ENCODE measurements at places on chromosomes 16 and 17. TPM values are rescaled to one million over a fixed set of nuclear protein-coding genes. Genes with fewer than 3 reads are reported as not detected.

DNA sequence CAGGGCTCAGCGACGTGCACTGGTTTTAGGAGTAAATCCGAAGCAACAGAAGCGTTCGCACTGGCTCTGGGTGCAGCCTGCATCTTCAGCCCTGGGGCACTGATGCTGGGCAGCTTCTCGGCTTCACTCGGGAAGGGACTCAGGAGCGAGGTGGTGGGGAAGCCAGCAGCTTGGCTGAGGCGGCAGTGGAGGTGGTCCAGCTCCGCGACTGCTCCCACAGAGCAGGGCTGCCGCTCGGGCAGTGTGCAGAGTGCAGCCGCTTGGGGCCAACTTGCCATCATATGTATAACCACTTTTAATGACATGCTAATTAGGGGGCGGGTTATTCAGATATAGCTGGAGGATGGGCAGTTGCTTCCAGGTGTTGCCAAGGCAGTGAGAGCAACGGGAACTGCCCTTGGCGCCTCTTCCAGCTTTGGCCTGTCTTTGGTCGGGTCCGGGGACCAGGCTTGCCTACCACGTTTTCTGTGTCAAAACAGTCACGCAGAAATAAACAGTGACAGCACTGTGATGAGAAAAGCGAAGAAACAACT lies 26.7 kb downstream of the METRNL start:
- DNase-seq, result no peak

- DNase-seq, result no peak
These were observed 412.6 kb downstream of the RBFOX1 start for GRCh38 chr16:7745276-7745675.

GRCh38 chr16:68310437-68310773 lies 341 bp downstream of the SLC7A6OS start:
- DNase-seq, result no peak

DNA sequence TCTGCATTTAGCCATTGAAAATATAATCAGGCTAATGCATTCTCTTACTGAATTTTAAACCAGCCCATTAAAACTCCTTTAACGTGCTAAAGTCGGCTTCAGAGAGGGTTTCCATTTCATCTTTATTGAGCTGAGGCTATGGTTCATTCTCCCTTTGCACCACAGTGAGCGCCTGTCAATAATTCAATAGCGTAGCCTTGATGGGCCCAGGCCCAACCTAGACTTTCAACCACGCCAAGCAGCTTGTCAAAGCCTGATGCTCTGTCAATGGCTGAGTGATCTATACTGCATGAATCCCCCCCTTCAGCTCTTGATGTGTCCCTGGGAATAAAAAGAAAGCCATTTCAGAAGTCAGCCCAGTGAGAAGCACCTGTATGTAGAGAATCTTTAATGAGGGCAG lies 106.0 kb downstream of the RBFOX1 start:
- DNase-seq, result no peak

- DNase-seq, result no peak
These were observed 66.0 kb upstream of the HAS3 start for GRCh38 chr16:69039333-69039941.

DNA sequence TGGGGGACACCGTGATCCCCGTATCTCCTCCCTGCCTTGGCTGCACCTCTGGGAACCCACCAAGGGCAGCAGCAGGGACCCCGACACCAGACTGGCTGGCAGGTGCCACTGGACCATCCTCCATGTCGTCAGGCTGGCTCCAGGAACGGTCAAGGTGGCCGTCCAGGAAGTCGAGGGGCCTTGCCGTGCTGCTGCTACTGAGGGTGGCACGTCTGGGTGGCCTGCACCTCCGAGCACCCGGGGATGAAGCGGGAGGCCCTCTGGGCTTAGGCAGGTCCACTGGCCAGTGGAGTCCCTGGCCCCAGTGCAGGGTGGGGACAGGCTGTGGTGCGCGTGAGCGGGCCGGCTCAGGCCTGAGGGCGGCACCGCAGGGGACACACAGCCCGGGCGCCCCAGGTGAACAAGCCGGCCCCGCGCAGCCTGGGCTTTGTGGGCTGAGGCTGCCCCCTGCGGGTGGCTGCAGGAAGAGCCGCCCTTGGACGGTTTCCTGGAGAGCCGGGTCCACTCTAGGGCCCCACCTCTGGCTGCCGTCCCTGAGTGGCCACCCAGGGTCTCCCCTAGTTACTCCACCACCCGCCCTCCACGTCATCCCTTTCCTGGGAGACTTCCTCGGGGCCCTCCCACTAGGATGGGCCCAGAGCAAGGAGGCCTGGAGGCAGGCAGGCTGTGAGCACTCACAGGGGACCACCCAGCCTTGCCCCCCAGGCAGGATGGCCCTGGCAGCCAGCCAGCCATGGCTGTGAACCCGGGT lies 42.8 kb upstream of the ZC3H18 start:
- DNase-seq, result peak; percentile 74

DNA sequence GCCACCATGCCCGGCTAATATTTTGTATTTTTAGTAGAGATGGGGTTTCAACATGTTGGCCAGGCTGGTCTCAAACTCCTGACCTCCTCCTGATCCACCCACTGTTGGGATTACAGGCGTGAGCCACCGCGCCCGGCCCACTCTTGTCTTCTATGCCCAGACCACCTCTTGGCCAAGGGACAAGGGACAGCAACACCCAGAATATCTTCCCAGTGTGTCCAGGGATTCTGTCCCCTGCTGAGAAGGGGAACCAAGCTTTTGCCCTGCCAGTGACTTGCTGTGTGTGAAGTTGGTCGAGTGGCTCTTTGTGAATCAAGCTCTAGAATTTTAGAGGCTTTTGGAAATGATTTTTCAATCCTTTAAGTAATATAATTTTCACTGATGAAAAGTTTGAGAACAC lies 1.7 kb upstream of the MPO start:
- DNase-seq, result no peak

DNA sequence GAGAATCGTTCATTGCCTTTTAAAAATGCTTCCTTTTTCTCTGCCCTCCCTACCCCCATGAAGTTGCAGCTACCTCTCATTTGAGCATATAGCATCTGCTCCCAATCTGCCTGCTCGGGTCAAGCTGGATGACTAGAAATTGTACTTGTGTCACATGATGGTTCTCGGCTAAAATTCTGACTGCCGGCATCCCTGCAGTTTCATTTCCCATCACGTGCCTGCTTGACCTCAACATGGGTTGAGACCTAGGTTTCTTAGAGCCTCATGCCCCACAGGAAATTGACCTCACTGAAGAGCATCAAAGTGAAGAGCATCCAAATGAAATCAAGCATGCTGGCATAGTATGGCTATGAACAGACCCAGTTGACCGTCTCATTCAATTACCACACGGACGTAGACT lies 581.6 kb upstream of the PSMD7 start:
- no peak for DNase-seq

DNA sequence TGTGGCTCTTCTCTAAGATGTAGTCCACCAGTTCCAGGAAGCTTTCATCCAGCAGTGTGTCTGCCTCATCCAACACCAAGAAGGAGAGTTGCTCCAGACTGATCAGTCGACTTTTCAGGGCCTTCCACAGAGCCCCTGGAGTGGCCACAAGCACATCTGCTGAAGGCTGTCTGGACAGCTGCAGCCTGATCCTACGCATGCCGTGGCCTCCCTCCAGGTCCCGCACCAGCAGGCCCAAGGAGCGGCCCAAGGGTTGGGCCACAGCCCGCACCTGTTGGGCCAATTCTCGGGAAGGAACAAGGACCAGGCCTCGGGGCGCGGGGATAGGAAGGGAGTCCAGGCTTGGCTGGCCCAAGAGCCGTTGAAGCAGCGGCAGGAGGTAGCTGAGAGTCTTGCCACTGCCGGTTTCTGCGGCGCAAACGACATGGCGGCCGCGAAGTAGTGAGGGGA lies 729 bp downstream of the DDX28 start:
- DNase-seq, result no peak

DNA sequence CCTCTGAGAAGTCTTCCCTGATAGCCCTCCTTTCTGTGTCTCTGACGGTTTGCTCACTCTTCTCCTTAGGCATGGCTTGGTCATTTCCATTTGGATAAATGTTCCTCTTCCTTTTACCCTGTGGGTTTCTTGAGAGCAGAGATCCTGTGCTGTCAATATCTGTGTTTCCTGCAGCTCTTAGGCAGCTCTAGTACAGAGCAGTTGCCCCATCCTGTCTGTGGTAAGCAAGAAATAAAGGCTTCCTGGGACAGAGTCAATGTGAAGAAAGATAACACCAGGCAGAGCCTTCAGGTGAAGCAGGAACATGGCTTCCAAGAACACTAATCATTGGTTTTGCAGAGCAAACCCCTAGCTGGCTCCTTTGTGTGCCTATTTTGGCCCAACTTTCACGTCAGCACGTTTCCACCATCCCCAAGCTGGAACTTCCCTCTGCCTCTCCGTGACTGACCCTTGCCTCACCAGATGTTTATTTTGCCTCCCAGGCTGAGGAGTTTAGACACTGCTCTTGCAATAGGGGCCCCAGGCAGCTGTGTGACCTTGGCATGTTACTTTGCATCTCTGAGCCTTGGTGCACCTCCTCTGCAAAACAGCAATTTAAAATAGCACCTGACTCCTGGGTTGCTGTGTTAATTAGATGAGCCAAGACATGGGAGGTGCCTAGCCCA lies 49.6 kb upstream of the SIAH1 start:
- DNase-seq, result no peak

GRCh38 chr17:10646392-10646990 lies 10.6 kb downstream of the MYH3 start:
- DNase-seq, result peak; percentile 72

DNA sequence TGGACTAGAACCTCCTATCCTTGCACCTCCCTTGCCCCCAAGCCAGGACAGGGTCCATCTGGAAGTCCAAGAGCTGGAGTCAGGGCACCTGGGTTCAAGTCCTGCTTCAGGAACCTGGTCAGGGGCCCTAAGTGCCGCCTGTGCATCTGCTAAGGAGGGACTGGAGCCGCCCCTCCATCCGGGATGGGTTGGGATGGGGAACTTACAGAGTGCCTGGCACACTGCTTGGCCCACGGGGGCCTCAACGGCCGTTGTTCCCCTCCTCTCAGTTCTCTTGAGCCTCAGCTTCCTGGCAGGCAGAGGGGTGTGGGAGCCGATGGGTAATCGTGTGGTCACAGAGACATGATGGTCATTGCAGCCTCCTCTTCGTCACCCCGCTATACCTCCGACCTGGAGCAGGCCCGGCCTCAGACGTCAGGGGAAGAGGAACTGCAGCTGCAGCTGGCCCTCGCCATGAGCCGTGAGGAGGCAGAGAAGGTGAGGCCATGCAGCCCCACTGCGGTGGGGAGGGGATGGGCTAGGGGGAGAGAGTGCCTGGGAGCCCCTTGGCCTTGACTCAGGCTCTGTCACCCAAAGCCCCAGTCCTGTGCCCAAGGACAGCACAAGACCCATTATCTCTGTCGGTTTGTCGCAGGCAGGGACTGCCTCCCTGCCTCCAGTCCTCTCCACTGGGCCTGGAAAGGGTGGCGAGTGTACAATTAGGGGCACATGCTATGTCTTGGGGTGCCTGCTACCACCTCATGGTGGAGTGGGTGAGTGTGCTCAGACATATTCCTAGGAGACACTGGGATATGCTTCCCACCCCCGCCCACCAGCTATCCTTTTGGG lies 5.4 kb downstream of the EPN3 start:
- DNase-seq, result no peak

- no peak for DNase-seq
These were observed 98.9 kb downstream of the PRKCB start for GRCh38 chr16:23934610-23935236.

DNA sequence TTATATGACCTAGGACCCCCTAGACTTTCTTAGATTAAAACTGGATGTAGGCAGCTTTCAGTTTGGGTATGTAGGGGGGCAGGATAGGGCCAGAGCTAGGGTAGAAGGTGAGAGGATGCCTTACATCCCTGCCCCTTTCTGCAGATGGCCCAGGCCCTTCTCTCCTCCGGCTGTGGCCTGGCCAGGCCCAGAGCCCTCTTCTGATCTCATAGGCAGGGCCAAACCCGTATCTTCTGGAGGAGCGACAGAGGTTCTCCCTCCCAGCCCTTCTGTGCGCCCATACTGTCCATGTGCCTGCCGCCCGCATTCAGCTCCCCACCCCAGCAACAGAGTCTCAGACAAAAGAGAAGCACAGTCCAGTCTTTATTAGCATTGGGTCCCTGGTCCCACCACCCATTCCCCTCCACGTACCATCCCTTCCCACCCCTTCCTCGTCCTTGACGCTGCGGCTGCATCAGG lies 2.0 kb upstream of the TSPOAP1 start:
- no peak for DNase-seq

Gene CCDC78
- total RNA-seq, result 5.3 TPM

Gene PPP1R27
- total RNA-seq, result not detected

Gene CCL8
- not detected for total RNA-seq

Gene KRTAP4-1
- not detected for total RNA-seq

Gene MYOCD
- 28.2 TPM for total RNA-seq
